ENCODE measurements at places on chromosomes 2 and 18.

DNA sequence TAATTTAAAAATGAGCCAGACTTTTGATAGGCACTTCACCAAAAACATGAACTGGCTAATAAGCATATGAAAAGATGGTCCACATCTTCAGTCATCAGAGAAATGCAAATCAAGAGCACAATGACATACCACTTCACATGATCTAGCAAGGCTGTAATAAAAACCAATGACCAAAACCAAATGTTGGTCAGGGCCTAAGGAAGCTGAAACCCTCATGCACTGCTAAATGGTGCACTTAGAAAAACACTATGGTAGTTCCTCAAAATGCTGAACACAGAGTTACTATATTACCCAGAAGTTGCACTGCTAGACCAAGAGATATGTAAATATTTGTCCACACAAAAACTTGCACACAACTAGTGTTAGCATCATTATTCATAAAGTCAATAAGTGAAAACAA, 504.9 kb upstream of the SOX11 start:
- no peak for DNase-seq

- no peak for DNase-seq
Measured at GRCh38 chr2:240705204-240705791, 13.6 kb downstream of the AQP12A start.

- no peak for DNase-seq
Measured at GRCh38 chr2:79798776-79799175, 285.9 kb downstream of the CTNNA2 start.

GRCh38 chr2:216315802-216316603, 56.3 kb downstream of the MARCHF4 start:
- DNase-seq = peak; percentile 62

- DNase-seq = no peak
Measured at GRCh38 chr2:74246496-74247195, 48.2 kb downstream of the MTHFD2 start.

GRCh38 chr2:97747285-97747684, 33.9 kb downstream of the ZAP70 start:
- DNase-seq = no peak

GRCh38 chr18:22432657-22433137, 15.0 kb upstream of the CTAGE1 start:
- DNase-seq = no peak

DNA sequence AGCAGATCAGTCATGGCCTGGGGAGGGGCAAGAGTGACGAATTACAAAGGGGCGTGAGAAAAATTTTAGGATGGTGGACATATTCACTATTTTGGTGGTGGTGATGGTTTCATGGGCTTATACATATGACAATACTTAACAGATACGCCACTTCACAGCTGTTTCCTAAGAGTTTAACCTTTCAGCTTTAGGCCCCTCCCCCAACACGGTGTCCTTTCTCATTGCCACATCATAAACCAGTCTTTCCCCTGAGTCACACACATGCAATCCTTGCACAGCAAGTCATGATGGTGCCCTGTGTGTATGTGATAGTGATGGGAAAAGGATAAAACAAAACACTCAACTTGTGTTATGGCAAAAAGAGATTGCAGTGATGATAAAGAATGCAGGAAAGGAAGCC, 47.6 kb upstream of the IL1R1 start:
- DNase-seq = no peak

- no peak for DNase-seq
Measured at GRCh38 chr2:2942225-2942624, 435.4 kb downstream of the EIPR1 start.

DNA sequence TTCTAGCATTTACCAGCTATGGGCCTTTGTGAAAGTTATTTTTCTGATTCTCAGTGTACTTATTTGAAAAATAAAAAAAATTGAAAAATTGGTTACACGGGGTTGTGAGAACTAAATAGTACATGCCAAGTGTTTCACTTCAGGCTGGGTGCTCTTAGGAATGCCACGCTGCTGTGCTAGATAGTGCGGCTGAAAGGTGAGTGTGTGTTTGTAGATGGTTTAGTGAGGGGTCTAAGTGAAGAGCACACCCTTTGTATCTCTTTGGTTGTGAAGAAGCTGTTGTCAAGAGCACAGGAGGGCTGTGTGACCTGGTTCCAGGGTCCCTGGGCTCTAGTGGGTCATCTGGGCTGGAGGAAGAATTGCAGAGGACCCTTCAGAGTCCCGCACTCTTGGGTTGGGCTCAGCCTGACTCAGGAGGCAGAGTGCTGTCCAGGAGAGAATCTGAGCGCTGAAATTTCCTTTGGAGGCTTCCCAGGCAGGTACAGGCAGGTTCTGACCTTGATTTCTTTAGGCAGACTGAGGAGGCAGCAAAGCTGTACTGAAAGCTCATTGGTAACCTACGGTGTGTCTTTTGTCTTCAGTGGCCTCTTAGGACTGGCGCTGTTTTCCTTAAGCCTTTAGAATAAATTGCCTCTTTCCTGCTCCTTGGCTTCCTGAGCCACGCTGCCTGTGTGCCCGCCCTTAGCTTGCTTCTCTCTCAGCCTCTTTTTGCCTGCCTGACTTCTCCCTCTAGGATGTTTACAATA, 44.4 kb downstream of the MAP4K4 start:
- DNase-seq = no peak

DNA sequence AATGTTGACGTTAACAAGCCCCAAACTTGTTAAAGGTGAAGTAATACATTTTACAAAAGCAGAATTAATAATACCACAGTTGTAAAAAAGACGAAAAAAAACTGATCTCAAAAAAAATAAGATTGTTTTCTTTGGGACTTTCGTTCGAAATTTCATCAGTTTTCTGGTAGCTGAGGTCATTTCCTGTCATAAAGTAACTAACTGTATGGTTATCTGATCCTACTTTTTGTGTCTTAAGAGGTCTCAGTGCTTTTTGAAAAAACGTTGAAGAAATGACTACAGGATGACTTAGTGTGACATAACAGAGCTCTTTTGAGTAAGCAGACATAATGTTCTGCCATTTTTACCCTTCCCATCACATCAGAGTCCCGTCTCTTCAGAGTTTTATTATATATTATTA, 79.3 kb downstream of the BIRC6 start:
- DNase-seq = no peak

DNA sequence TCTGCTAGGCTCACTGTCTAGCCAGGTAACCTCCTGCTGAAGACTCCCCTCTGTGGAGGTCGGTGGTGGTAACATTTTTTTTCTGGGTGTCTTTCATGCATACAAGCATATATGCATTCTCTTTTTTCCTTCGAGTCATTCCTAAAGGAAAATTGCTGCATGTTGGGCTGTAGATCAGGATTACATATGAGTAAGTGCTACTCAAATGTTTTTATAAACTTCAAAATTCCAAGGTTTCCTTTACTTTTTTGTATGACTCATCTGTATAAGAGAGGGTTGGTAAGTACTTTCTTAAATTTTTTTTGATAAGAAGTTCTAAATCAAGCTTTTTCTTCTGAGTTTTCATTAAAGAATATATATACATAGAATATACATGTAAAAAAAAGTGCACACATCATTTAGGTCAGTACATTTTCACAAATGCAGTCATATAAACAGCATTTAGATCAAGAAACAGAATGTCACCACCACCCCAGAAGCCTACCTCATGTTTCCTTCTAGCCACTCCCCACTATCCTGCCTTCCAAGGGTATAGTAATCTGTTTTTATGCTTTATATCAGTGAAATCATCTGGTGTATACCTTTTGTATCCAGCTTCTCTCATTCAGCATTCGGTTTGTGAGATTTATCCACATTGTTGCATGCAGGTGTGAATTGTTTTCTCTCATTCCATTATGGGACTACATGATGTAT, 128.0 kb upstream of the MAP3K20 start:
- DNase-seq = no peak

- no peak for DNase-seq
Measured at GRCh38 chr18:35059280-35059927, 18.2 kb downstream of the MAPRE2 start.

GRCh38 chr2:176978921-176979320, 233.7 kb upstream of the HNRNPA3 start:
- no peak for DNase-seq

DNA sequence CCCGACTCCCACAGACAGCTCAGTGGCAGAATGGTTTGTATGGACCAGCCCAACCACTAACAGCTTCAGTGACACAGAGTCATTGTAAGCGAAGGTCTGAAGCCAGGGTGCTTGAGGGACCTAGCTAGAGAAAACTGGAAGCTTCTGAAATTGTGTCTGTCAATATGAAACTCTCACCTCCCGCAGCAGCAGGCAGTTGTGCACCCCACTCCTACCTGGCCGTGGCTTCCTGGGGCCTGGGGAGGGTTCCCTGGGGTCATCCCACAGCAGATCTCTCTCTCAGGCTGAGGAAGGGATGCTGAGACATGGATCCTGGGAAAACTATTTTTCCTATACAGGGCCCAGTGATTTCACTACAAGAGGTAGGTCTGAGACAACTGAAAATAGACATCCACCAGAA, 229.5 kb downstream of the TFCP2L1 start:
- no peak for DNase-seq

- no peak for DNase-seq
Measured at GRCh38 chr2:113799375-113799774, 42.9 kb upstream of the SLC35F5 start.

DNA sequence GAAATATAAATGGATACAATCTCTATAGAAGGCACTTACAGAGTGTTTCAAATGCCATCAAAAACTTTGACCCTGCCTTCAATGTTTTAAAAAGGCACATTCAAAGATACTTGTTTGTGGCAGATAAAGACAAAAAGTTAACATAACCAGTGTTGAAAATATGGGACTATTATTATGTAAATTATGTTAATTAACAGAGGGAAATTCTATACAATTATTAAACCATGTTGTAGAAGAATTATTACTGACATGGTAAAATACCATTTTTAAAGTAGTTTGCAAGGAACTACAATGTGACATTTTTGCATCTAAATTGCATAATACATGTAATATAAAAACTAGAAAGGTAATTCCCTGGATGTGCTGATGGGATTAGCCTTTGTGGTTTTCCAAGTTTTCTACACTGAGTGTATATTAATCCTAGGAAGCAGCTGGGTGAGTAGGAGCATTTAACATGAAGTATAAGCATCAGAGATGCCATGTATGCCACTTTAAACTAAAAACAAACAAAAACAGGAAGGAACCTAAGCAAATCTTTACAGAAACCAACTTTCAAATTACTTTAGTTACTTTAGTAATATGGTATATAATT, 21.7 kb downstream of the MIB1 start:
- no peak for DNase-seq

DNA sequence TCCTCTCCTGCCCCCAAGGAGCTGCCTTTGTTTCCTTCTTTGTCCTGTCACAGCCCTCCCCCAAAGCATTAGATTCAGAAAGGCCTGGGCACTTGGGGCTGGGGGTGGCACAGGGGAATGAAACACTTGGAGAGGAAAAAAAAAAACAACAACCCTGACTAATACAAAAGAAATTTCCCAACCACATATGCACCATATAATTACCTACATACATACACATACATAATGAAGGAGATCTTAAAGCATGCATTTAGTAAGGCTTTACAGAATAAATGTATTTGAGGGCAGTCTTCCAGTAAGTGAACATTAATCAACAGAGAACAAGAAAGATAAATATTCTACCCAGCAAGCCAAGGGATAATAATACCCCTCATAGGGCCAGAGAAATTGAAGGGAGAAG, 70.0 kb upstream of the PPP1CB start:
- no peak for DNase-seq

GRCh38 chr2:239375278-239376061, 25.4 kb downstream of the HDAC4 start:
- DNase-seq = no peak

- DNase-seq = no peak
Measured at GRCh38 chr2:66426244-66427111, 8.4 kb upstream of the MEIS1 start.

DNA sequence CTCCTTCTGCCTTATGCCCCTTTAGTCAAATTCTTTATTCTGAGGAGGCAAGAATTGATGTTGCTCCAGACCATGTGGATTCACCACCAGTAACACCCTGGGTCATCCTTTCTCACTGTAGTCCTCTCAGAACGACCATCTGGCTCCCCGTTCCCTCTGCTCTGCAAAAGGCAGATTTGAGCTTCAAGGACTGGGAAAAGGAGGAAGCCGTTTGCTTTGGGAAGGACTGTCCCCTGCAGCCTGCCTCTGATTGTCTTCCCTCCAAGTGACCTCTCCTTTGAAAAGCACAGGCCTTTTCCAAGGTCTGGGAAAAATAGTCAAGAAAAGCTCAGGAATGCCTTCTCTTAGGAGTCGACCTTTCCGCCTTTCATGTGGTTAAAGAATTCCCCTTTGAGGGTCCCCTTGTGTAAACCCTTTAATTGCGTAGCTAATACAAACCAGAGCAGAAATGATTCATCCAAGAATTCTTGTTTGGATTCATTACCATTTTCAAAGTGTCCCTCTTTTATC, 130.1 kb upstream of the COPS8 start:
- no peak for DNase-seq

DNA sequence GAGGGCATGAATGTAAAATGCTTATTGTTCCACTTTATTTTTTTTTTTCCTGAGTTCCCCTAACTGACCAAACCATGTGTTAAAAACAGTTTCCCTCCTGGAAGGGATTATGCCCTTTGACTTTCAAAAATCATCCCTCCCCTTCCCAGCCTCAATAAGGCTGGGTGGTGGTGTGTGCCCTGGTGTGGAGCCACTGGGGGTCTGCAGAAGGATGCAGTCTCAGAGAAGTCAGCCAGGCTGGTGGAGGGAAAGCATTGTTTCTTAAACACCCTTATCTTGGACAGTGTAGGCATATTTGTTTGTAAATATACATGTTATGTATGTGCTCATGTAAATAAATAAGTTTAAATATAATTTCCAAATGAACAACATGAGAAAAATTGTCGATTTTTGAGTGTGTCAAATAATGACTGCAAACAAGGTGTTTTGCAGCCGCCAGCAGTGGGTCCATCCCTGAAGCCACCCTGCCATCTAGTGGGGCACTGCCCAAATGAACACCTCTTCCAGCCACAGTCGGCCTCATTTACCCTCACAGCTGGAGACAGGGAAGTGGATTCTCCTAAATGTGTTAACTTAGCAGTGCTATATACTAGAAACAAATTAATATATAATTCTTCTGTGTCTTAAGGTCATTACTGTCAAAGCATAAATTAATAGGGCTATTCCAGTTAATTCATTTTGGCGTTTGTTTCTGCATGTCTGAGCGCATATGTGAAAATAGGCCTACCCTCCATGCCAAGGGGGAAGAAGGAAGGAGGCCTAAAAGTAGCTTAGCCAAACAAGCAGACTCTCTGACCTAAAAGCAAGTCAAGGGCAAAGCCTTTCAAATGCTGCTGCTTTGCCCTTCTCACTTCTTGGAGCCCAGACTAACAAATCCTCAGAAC, 209.6 kb upstream of the PIK3C3 start:
- peak; percentile 53 for DNase-seq
